ENCODE measurements at places on chromosomes 12 and 14. TPM values are rescaled to one million over a fixed set of nuclear protein-coding genes. Genes with fewer than 3 reads are reported as not detected.

DNA sequence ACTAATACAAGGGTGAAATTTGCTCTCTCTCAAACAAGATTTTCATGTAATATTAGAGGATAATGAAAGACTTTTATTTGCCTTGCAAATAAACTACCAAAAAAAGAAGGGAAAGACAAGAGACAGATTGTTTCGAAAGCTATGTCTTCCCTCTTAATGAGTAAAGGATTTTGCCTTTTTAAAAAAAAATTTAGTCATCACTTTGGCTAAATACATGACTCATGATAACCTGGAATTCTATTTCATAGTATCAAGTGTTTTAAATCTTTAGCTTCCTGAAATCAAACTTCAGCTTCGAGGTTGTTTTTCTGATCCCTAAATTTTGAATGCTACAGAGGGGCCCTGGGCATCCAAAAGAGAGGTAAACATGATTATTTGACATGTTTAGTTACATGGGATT lies 144.4 kb downstream of the CCDC59 start:
- no peak for DNase-seq
- H3K27me3 ChIP-seq: no peaks in the 10 kb centered on the region
- H3K36me3 ChIP-seq: no peaks in the 10 kb centered on the region
- H3K27ac ChIP-seq: no peak overlapping the region
- no peak overlapping the region for H3K4me3 ChIP-seq

The SIVA1 gene
- total RNA-seq: 96.2 TPM

- H3K4me3 ChIP-seq: no peak overlapping the region
- H3K4me1 ChIP-seq: no peaks in the 10 kb centered on the region
- H3K27me3 ChIP-seq: peaks cover 6% of the 10 kb centered on the region
- DNase-seq: peak; percentile 6
- H3K36me3 ChIP-seq: no peaks in the 10 kb centered on the region
These were observed 38.6 kb downstream of the CYP46A1 start for GRCh38 chr14:99722741-99723140.

- H3K27me3 ChIP-seq: peaks cover 54% of the 10 kb centered on the region
- no peaks in the 10 kb centered on the region for H3K36me3 ChIP-seq
- H3K27ac ChIP-seq: no peak overlapping the region
- no peaks in the 10 kb centered on the region for H3K4me1 ChIP-seq
- DNase-seq: no peak
These were observed 1.7 kb upstream of the SMOC1 start for GRCh38 chr14:69877492-69877891.

GRCh38 chr12:70744178-70744577 lies 106.9 kb upstream of the PTPRB start:
- DNase-seq: no peak
- H3K27ac ChIP-seq: no peak overlapping the region
- no peaks in the 10 kb centered on the region for H3K4me1 ChIP-seq
- H3K36me3 ChIP-seq: no peaks in the 10 kb centered on the region
- no peak overlapping the region for H3K4me3 ChIP-seq

The RD3L gene
- not detected for total RNA-seq

DNA sequence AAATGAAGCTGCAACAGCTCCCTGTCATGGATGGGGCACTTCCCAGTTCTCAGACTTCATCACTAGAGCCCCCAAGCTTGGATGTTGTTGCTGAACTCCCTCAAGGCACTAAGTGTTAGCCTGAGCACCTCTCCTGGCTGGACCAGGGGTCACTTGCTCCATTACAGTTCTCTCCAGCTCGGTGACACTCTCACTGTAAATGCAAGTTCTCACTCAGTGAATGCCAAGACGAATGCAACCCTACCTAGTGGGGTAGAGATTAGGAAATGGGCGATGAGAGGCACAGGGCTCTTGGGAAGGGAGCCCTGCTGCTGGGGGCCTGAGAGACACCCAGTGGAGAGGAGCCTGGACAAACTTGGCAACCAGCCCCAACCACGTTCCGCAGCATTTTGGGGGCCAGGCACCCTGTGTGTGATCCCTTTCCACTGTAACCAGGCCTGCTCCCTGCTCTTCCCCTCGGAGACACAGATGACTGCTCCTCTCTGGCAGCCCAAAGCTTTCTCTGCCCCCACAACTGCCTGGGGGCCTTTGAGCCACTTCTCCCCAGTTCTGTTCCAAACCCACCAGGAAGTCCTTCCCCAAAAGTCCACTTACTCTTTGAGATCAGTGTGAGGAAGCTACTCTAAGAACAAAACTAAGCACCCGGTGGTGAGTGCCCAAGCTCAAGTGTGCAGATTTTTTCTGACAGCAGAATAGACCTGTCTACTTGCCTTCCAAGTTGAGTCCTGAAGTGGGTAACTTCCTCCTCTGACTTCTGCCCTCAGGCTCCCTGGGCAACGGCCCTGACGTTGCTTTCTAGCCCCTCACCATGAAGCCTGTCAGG lies 8.0 kb upstream of the SELPLG start:
- H3K36me3 ChIP-seq: peaks cover 28% of the 10 kb centered on the region
- H3K4me3 ChIP-seq: no peak overlapping the region
- peaks cover 46% of the 10 kb centered on the region for H3K4me1 ChIP-seq
- no peaks in the 10 kb centered on the region for H3K27me3 ChIP-seq

GRCh38 chr12:93664573-93665138 lies 12.5 kb upstream of the CRADD start:
- H3K27ac ChIP-seq: no peak overlapping the region
- DNase-seq: no peak
- peaks cover 4% of the 10 kb centered on the region for H3K4me1 ChIP-seq

- no peak overlapping the region for H3K27ac ChIP-seq
- no peak for DNase-seq
- H3K27me3 ChIP-seq: no peaks in the 10 kb centered on the region
- H3K36me3 ChIP-seq: peaks cover 46% of the 10 kb centered on the region
- peaks cover 70% of the 10 kb centered on the region for H3K4me1 ChIP-seq
These were observed 9.8 kb upstream of the GNG2 start for GRCh38 chr14:51850651-51851050.

The OAS3 gene
- total RNA-seq: 265 TPM

DNA sequence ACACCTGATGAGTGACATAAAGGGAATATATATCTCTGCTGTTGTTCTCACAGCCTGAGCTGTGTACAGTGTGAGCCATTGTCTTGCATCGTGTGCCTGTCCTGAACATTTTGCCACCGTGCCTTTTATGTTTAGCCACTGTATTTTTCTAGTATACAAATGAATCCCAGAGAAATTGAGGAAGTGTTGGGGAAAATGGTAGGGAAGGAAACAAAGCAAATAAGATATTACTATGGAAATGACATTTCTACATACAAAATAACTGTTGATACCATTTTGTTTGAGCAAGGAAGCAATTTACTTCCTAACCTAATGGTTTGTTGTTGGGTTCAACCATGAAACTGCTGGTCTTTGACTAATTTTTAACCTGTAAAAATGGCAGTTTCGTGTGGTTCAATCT lies 5.5 kb downstream of the PSMA6 start:
- no peak overlapping the region for H3K4me3 ChIP-seq
- H3K27ac ChIP-seq: no peak overlapping the region
- peaks cover 39% of the 10 kb centered on the region for H3K36me3 ChIP-seq
- no peak for DNase-seq
- H3K27me3 ChIP-seq: no peaks in the 10 kb centered on the region
- H3K4me1 ChIP-seq: peaks cover 64% of the 10 kb centered on the region

GRCh38 chr14:64518229-64518628 lies 13.7 kb downstream of the ZBTB1 start:
- H3K27me3 ChIP-seq: no peaks in the 10 kb centered on the region
- H3K4me1 ChIP-seq: peaks cover 37% of the 10 kb centered on the region
- H3K36me3 ChIP-seq: peaks cover 6% of the 10 kb centered on the region
- H3K27ac ChIP-seq: no peak overlapping the region
- H3K4me3 ChIP-seq: no peak overlapping the region
- DNase-seq: no peak

The CPSF6 gene
- total RNA-seq: 91.6 TPM

DNA sequence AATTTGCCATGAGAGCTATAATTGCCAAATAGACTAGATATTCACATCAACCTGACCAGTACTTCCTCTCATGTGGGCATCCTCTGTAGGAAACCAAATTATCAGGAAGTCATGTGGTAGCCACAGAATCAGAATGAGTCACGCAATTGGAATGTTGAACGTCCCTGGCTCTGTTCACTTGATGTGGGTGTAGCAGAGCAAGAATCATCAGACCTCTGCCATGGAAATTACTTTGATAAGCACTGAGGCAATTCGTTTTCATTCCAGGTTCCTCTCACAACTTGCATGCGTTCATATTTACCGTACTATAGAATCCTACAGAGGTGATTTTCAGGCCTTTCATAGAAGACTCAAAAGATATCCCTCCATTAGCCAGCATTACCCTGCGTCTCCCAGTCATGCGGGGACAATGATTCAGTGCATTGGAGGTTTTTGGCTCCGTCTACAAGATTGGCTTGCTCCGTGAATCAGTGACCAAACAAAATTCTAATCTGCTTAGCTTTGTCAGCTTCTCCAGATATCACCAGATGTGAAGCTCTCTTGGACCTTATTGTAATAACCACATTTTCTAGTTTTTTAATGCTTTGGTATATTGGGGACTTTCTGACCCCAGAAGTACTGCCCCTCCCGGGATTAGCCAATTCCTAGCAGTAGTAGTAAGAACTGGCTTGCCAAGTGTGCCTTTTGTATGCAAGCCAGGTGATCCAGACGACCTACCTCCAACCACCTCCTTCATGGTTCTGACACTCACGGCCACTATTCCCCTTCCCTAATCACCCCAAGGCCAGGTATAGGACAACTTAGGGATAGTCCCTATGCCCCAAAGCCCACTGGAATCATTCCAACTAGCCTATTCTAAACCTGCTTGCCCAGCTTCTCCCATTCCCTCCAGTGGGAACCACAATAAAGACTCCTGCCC lies 133.4 kb downstream of the KICS2 start:
- no peaks in the 10 kb centered on the region for H3K27me3 ChIP-seq
- DNase-seq: no peak
- H3K27ac ChIP-seq: no peak overlapping the region
- H3K36me3 ChIP-seq: no peaks in the 10 kb centered on the region

- no peaks in the 10 kb centered on the region for H3K27me3 ChIP-seq
- DNase-seq: no peak
- no peak overlapping the region for H3K27ac ChIP-seq
These were observed 39.5 kb upstream of the LRIG3 start for GRCh38 chr12:58959639-58960300.

DNA sequence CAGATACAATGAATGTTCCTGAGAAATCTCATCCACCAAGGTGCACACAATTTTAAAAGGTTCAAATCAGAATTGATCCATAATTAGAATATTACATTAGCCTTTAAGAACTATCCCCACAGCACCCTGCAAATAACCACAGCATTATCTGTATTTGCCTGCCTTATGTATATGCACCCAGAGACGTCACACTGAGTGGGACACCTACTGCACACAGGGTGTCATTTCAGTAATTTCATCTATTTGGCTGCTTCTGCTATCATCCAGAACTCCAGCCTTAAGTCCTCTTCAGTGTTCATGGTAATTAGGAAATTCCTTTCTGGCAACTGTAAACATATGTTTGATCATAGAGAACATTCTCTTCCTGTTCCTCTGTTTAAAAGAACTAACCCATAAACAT lies 298.4 kb downstream of the SYT1 start:
- no peaks in the 10 kb centered on the region for H3K36me3 ChIP-seq
- H3K27me3 ChIP-seq: no peaks in the 10 kb centered on the region
- H3K27ac ChIP-seq: no peak overlapping the region

GRCh38 chr12:71503579-71504391 lies 64.2 kb downstream of the LGR5 start:
- H3K4me1 ChIP-seq: peaks cover 4% of the 10 kb centered on the region
- no peak overlapping the region for H3K27ac ChIP-seq
- no peaks in the 10 kb centered on the region for H3K36me3 ChIP-seq
- no peaks in the 10 kb centered on the region for H3K27me3 ChIP-seq
- DNase-seq: no peak

DNA sequence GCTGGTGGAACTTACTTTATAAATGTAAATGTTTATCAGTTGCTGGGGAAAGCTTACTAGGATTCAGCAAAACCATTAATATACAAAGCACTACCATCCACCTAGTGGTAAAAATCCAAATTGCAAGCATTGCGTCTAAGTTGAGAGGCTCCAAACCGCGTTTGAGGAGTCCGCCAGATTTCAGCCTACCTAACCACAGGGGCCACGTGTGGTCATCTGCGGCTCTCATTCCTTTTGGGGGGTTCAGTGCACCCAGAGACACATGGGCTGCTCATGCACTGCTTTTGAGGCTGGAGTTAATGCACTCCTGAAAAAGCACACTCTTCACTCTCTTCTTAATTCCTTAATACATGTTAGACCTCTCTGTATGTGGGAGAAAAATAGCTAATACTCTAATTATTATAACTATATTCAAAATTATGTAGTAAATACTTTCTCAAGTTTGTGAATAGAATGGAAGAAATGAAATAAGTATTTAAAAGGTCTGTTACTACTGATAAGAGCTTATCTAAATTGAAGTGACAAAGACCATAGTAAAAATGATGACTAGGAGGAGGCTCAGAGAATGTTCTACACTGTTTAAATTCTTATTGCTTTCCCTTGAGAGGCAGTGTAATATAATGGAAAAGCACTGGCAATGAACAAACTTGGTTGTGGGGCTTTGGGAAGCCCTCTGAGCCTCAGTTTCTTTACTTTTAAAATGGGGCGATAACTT lies 41.4 kb upstream of the MANSC4 start:
- peaks cover 42% of the 10 kb centered on the region for H3K4me1 ChIP-seq
- peaks cover 58% of the 10 kb centered on the region for H3K27me3 ChIP-seq
- DNase-seq: peak; percentile 33
- H3K27ac ChIP-seq: no peak overlapping the region

The AQP5 gene
- not detected for total RNA-seq

All from activated CD4-positive, alpha-beta memory T cell treated with anti-CD3 and anti-CD28 coated beads, Interleukin-2, amount 10 ng/mL, durations not matched to agents 7 days and 5 days (primary cell).